ENCODE measurements at places on chromosomes 11 and 22.

DNA sequence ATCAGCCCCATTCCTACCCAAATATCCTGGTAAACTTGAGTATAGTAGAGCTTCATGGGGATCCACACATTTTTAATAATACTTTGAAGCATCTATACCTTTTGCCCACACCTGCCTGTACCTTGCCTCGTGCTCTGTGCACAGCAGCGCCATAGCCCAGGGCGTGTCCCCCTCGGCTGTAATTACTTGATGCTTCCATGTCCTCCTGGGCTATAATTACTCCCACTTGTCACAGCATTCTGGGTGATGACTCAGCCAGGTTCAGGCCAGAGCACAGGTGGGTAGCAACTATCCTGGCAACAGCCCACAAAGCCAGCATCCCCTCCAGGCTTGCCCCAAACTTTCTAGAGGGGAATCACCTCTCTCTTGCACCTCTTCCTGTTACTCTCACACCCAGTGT lies 23.7 kb upstream of the SLC36A4 start:
- DNase-seq: no peak

- no peak for DNase-seq
Measured at GRCh38 chr11:13358596-13359270, 81.1 kb downstream of the BMAL1 start.

DNA sequence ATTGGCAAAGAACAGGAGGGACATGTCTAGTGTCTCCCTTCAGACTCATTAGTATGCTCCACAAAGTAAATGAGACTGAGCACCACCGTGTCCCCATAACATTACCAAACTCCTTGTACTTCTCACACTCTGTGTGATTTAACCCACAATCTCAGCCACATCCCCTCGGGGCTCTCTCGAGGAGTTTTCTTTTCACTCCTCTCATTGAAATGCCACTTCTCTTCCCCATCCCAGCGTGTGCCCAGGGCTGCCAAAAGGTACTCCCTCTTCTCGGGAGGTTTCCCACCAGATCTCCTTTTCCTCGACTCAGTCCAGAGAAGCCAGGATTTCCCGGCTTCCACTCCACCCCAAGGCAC lies 1.1 kb downstream of the RBFOX2 start:
- DNase-seq: peak; percentile 43

DNA sequence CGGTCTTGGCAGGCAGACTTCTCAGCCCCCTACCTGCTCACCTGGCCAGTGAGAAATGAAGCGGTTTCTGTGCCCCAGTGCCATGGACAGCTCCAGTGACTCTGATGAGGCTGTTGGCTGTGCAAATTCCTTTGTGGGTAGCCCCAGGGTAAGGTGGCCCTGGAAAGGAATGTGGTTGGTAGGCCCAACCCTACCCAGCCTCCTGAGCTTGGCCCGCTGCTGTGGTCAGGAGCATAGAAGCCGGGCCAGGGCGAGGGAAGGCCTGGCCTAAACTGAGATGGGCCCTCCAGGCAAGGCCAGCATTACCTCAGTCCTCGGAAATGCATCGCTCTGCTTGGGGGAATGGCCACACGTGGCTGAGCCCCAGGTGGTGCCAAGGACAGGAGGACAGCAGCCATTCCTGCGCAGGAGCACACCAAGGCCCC lies 16.9 kb downstream of the DAGLA start:
- no peak for DNase-seq

DNA sequence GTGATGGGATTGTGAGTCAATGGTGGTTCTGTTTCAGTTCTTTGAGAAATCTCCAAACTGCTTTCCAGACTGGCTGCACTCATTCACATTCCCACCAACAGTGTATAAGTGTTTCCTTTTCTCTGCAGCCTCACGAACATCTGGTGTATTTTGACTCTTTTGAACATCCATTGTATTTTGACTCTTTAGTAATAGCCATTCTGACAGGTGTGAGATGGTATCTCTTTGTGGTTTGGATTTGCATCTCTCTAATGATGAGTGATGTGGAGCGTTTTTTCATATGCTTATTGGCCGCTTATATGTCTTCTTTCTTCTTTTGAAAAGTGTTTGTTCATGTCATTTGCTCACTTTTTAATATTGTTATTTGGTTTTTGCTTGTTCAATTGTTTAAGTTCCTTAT lies 19.4 kb downstream of the NELL1 start:
- no peak for DNase-seq

- peak; percentile 33 for DNase-seq
Measured at GRCh38 chr22:48974443-48975315, 853.0 kb downstream of the BRD1 start.

GRCh38 chr11:90414221-90414620 lies 191.4 kb upstream of the CHORDC1 start:
- DNase-seq: no peak

GRCh38 chr11:112477581-112478317 lies 217.1 kb upstream of the PLET1 start:
- DNase-seq: no peak

GRCh38 chr11:126518972-126519690 lies 163.6 kb downstream of the ST3GAL4 start:
- DNase-seq: no peak

GRCh38 chr11:62875698-62876478 lies 4.8 kb upstream of the SLC3A2 start:
- no peak for DNase-seq

DNA sequence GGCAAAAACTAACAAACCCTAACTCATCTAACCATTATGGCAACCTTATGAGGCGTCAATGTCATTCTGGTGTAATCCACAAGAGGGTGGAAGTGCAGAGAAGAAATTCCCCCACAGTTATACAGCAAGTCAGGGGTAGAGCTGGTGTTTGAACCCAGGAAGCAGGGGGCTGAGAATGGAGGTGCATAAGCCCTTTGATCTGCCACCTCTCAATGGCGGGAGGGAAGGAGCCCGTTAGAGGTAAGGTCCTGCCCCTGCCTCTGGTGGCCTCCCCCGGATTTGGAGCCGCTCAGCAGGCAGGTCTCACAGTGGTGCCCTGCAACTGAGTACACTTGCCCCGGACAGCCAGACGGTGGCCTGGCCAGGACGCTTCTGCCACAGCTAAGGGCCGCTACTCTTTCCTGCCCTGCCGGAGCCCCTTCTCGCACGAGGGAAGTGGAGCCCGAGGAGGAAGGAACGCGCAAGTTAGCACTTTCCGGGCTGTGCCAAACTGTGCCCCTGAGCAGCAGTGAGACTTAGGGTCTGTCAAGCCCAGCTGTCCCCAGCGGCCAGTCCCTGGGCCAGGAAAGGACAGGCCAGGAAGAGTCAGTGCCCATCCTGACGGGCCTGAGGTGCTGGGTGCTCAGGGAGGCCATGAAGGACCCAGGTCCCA lies 1.1 kb downstream of the FXYD2 start:
- peak; percentile 69 for DNase-seq

DNA sequence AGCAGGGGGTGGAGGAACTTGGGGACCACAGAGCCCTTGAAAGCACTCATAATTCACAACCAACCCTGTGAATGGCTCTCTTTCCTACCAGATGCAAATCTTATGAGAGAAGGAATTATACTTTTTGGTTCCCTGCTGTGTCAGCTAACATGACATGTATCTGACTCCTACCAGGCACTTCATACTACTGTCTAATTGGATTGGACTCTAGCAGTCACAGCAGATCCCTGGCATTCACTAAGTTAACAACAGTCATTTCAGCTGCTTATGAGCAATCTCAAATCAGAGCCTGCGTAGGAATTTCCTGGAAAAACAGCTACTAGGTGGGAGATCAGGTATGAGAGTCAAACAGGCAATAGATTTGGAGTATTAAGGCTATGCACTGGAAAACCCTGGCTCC lies 11.1 kb upstream of the ENDOD1 start:
- DNase-seq: no peak

DNA sequence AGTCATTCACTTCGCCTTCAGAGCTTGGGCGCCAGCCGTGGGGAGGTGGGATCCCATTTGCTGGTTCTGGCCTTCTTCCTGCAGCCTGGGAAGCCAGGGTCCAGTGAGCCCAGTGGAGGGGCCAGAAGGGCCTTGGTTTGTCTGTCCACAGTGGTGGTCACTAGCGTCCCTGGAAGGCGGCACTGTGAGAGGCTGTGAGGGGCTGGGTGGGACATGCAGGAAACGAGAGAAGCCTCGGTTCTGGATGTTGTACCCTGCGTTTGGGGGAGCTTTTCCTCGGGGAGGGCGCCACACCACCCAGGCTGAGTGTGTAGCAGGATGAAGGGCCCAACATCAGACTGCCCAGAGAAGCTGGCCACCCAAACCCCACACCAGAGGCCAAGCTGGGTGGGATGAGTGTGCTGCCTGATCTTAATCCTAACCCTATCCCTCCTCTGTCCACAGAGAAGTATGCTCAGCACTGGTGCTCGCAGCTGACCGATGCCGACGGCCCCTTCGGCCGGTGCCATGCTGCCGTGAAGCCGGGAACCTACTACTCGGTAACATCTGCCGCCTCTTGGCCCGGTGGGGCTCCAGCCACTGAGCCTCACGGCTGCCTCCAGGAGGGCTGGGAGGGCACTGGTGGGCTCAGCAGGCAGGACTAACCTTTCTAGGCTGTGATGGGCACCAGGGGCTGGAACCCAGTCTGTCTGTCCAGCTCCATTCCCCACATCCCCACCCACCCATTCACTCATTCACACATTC lies 14.4 kb downstream of the MUC5AC start:
- no peak for DNase-seq

DNA sequence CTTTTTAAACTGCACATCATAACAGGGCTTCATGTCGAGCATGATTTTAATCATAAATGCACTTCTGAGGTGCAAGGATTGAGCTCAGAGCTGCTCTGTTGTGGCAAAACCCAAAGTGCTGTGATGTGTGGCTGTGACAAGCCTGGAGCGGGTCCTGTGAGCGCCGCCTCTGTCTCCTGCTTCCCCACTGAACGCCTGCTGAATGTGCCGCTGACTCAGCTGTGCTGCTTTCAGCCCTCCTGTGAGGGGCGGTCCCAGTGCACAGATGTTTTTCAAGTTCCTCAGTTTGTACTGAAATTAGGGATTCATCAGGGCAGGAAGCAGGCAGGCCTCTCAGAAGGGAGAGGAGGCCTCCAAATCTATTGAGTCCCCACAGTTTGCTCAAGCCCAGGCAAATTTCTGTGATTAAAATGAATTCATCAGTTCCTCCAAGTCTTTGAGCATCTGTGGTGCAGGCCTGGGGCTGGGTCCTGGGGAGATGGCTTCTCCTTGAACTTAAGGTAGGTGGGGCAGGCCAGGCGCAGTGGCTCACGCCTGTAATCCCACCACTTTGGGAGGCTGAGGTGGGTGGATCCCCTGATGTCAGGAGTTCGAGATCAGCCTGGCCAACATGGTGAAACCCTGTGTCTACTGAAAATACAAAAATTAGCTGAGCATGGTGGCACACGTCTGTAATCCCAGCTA lies 3.0 kb upstream of the GTSE1 start:
- no peak for DNase-seq

DNA sequence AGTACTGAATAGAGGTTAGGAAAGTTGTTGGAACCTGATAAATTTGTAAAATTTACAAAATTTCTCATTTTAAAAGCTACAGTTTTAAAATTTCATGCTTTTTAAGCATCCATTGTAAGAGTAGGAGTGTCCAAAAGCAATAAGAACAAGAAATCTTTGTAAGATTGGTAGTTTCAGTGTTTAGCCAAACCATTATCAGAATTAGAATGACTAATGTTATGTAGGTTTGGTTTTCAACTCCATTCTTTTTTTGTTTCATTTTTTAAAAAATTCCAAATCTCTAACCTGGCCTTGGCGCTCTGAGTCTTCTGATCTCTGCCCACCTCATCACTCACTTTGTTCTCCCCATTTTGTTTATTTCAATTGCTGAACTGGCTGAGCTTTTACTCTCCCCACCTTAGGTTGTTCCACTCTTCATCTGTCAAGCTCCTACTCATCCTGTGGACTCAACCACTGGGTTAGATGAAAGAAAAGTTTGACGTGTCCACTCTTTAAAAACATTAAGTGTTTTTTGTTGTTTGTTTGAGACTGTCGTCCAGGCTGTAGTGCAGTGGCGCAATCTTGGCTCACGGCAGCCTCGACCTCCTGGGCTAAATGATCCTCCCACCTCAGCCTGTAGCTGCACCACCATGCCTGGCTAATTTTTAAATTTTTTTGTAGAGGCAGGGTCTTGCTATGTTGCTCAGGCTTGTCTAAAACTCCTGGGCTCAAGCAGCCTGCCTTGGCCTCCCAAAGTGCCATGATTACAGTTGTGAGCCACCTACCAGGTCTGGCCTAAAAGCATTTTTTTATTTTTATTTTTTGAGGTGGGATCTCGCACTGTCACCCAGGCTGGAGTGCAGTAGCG lies 14.0 kb downstream of the EP300 start:
- no peak for DNase-seq

DNA sequence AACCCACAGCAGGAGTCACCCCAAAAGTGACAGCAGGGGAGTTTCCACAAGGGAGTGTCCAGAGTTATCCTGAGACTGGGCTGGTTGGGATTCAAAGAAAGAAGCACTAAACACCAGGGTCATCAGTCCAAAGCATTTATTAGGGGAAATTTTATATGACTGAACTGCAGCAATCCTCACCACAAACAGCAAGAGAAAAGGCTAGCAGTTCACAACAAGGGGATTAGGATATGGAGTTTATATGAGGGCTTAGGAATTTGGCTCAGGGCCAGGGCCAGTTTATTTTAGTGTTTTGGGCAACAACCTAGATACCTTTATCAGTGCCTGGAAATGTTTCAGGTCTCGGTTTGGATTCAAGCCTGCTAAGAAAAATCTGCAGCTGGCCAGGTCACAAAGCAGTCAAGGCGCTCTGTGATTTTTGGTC lies 4.6 kb upstream of the TMEM126A start:
- DNase-seq: no peak

DNA sequence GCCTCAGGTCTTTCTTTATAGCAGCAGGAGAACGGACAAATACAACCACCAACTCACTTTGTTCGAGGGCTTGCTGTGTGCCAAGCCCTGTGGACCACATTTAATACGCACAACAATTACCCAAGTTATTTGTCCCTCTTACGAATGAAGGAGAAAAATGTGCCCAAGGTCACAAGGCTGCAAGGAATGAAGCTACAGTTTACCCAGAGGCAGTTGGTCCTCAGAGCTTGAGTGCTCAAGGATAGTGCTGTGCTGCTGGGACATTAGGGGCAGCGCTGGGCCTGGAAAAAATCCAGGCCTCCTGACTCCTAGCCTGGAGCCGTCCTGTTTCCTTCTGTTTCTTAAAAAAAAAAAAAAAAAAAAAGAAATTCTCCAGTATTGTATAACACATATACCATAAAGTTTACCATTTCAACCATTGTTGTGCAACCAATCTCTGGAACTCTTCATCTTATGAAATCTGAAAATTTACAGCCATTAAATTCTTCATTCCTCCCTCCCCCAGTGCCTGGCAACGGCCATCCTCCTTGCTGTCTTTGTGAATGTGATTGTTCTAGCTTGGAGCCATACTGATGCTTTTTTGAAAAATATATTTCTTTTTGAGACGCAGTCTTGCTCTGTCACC lies 1.0 kb upstream of the C11orf86 start:
- DNase-seq: no peak

- no peak for DNase-seq
Measured at GRCh38 chr11:119659971-119660723, 68.9 kb downstream of the NECTIN1 start.

GRCh38 chr11:74000307-74001133 lies 8.4 kb downstream of the UCP3 start:
- no peak for DNase-seq

- peak; percentile 47 for DNase-seq
Measured at GRCh38 chr22:36238373-36239149, 766 bp downstream of the APOL2 start.

- no peak for DNase-seq
Measured at GRCh38 chr11:95082576-95083001, 7.1 kb upstream of the ENDOD1 start.
